ENCODE measurements at places on chromosomes 1 and 21.
A peak's percentile ranks its signal among the peaks of the same experiment; 100 is the strongest.

GRCh38 chr1:112713466-112714312 is 1.4 kb downstream of the PPM1J start:
- DNase-seq = no peak

- DNase-seq = no peak
Measured at GRCh38 chr1:44723496-44724295, 7.3 kb downstream of the RNU5D-1 start.

DNA sequence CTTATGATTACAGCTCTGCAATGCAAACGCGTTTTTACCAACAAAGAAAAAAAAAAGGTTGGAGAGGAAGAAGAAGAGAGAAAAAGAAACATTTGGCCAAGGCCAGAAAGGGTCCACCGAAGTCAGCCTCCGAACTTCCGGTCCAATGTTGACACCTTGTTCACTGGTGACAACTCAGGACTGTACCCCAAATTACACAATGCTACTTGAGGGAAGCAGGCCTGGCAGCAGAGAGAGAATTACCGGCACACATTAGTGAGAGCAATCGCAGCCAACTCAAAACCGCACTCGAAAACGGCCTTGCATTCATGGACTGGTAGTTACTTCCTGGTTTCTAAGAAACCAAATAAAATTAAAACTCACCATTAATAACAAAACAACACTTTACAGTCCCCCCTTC is 652.5 kb downstream of the KIF26B start:
- no peak for DNase-seq

GRCh38 chr1:208511242-208511860 is 267.2 kb upstream of the PLXNA2 start:
- no peak for DNase-seq

DNA sequence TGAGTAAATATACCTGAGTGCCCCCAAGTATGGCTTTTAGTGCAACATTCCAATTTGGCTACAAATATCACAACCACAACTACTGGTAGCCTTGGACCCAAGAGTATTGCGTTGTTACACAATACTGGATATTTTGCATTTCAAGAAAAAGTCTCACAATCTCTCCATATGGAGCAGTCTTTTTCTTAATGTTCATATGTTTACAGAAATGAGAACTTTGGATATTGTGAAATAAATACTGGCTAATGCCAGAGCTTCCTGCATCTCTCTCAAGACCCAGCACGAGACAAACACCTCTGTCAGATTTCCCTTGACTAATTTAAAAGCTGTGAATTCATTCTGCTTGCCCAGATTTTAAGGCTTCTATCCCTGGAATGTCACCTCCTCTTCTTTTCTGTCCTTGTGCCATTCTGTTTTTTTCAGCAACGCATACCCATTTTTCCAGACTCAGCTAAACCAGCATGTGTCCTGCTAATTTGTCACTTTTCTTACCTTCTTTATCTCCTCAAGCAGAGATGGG is 136.2 kb upstream of the BACE2 start:
- DNase-seq = no peak

DNA sequence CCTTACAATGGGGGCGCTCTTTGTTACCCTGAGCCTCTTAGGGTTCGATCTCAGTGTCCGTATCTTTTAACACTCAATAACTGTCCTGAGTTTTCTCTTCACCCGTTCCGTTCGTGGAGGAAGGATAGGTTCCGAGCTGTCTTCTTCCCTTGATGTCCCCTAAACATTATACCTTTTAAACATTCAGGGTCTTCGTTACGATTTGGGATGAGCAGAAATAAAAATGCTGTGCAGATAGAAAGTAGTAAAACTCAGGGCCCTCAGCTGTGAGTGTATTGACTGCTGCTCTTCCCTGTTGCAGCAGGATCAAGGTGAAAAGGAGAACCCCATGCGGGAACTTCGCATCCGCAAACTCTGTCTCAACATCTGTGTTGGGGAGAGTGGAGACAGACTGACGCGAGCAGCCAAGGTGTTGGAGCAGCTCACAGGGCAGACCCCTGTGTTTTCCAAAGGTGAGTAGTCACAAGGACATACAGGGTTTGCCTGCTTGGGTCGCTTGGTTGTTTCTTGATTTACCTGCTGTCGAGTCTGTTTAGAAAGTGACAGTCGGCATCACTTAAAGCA is 784 bp downstream of the RPL11 start:
- DNase-seq = no peak

DNA sequence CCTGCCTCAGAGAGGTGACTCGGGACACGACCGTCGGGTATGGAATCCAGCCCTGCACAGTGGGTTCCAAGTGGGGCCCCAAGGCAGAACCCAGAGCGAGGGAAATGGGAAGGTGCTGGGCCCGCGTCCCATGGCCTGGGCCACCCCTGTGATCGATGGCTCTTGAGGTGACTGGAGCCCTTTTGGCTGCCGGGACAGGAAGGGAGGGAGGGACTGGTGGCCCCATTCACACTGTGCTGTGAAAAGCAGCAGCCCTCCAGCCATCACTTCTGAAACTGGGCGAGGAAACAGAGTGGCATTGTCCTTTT is 110.4 kb upstream of the IFFO2 start:
- DNase-seq = no peak

DNA sequence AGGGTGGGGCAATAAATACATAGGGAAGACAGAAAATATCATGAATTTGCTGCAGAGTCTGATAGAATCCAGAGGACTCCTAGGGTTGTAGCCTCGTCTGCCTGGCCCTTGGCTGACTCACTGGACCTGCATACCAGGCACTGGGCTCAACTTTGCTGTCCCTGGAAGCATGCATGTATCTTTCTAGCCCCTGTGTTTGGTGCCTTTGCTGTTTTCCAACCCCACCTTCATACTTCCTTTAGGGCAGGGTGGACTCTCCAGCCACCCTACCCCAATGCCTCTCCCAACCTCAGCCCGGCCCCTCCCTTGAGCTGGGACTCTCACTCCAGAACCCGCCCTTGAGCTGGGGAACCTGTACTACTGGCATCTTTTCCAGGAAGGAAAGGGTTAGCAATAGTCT is 1.2 kb downstream of the RAB25 start:
- peak; percentile 33 for DNase-seq

GRCh38 chr1:60541831-60542532 is 468.4 kb upstream of the C1orf87 start:
- DNase-seq = no peak

GRCh38 chr1:236800623-236801022 is 5.5 kb downstream of the MTR start:
- DNase-seq = no peak

DNA sequence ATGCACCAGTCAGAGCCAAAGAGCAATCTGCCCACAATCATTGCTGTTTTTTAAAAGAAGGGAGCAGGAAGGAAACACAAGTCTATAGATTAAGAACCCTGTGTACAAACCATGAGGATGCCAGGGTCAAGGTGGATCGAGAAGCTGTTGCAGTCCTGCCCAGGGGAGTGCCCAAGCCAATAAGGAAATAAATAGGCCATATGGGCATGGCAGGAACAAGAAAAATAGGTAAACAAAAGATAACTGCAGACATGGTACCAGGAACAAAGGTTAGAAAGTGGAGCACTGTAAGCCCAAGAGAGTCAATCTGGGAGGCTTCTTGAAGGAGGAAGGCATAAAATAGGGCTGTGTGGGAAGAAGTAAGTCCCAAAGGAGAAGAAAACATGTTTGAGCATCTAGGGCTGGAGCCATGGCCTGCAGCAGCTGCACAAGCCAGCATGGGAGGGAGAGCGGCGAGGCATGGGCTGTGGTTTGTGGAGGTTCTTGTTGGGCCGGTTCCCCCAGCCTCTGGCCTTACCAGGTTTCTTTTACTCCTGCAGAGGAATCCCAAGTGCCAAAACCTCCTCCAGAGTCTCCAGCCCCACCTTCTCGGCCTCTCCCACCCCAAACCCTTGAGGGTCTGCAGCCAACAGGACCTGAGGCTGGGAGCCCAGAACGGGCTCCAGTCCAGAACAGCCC is 13.6 kb downstream of the INAVA start:
- DNase-seq = no peak

DNA sequence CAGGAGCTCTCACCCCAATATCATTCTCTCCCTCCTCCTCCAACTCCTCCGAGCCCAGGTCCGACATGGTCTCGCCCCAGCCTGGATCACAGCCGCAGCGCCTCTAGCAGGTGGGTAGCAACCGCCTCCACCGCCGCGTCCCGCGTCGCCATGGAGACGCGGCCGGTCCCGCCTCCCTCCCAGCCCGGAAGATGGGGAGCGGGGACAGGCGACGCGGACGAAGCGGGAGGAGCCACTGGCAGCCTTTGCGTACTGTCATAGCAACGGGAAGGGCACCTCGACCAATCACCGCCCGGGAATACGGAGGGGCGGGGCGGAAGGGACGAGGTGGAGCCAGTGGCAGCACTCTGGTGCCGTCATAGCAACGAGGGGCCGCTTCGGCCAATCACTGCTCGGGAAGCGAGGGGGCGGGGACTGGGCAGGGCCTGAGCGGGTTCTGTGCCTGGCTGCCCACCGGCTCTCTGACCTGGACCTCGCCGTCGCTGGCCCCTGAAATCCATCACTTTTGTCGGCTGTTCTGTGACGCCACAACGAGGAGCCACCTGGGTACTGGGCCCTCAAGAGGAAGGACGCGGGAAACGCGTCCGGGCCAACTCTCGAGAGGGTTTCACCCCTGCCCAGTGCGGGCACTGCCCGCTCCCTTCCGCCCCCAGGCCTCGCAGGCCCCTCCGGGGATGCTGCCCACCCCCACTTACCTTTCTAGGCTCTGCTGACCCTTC is at the start of gene RSPH1:
Gene RSPH1 (minus strand): TSS at position 105 of the 719 bp plus-strand sequence. CDS start 38 bp downstream, at position 67.
- peak; percentile 99 for DNase-seq

- no peak for DNase-seq
Measured at GRCh38 chr1:235852887-235853286, 13.8 kb downstream of the LYST start.

DNA sequence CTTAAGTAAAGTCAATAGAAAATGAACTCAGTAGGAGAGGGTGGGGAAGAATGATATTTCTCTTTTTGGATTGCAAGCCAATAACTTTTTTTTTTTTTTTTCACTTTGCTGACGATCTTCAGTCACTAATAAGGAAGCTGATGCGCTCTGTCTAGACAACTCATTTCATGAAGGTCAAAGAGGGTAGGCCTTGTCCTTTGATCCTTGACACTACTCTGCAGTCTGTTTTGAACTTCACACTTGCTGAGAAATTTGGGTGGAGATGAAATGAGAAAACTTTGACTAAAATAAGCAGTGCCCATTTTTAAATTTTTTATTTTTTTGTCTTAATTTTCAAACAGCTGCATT is 20.9 kb upstream of the PLXNA2 start:
- DNase-seq = no peak

DNA sequence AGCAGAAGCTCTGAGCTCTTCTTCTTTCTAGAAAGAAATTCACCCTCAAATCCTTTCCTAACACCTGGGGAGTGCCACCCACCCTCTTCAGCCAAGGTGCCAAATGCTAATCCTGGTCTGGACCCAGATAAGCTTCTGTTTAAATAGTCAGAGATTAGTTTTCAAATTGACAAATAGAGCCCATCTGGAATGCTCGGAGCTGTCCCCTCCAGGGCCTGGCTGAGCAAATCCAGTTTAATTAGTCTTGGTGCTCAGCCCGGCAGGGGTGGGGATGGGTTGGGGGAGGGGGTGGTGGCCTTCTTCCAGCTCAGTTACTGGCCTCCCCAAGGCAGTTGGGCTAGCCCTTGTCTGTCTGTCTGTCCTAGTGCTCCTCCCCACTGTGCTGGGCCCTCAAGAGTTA is 269.5 kb downstream of the GRIK3 start:
- no peak for DNase-seq

- no peak for DNase-seq
Measured at GRCh38 chr1:178490136-178490535, 6.6 kb downstream of the CLEC20A start.

GRCh38 chr1:159804924-159805323 is 2.8 kb downstream of the FCRL6 start:
- DNase-seq = no peak

- DNase-seq = no peak
Measured at GRCh38 chr1:199042193-199042592, 403.4 kb downstream of the PTPRC start.

- DNase-seq = peak; percentile 14
Measured at GRCh38 chr1:119394085-119394484, 20.9 kb upstream of the HSD3B2 start.

- DNase-seq = no peak
Measured at GRCh38 chr1:36881068-36881405, 153.3 kb downstream of the GRIK3 start.

- DNase-seq = no peak
Measured at GRCh38 chr1:204356997-204357396, 2.7 kb downstream of the PLEKHA6 start.

DNA sequence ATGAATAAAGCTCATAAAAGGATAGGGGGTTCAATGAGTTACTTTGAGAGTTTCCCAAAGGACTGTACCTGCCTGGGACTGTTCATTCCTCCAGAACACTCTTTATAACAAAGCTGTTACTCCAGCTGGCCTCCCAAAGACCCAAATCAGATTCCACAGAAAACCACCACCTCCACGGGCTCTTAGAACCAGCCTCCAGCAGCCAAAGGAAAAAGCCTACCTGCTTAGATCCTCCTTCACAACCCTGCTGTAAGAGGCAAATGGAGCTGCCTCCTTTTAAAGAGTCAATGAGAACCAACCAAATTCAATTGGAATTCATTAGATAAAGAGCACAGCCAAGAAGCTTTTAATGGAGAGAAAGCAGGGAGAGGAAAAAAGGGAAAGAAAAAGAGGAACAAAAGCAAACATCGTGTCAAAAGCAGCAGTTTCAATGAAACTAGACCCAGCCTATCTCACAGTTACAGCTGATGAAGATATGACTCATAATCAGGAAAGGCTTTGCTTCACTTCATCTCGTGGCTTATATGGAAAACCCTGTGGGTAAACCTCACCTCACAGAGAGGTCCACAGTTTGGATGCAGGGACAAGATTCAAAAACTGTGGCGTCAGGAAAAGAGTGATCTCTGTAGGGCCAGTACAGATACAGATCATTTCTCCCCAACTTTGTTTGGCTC is 27.8 kb upstream of the FMO4 start:
- DNase-seq = no peak

GRCh38 chr21:38945545-38946245 is 140.0 kb downstream of the ETS2 start:
- no peak for DNase-seq

GRCh38 chr1:152188673-152189591 is 29.9 kb upstream of the RPTN start:
- peak; percentile 47 for DNase-seq

DNA sequence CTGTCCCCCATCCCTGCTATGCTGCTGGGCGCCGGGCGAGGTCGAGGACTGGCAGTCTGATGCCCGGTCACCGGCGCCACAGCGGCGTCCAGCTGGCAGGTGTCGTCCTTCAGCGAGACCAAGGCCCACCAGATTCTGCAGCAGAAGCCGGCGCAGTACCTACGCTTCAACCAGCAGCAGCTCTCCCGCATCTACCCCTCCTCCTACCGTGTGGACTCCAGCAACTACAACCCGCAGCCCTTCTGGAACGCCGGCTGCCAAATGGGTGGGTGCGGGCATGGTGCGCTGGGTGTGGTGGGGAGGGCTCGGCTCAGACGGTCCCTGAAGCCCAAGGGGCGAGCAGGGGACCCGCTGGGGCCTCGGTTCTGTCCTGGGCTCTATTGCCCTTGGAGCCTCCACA is 20.7 kb downstream of the PLCH2 start:
- no peak for DNase-seq

- no peak for DNase-seq
Measured at GRCh38 chr1:30742300-30742962, 15.1 kb downstream of the LAPTM5 start.
